ENCODE measurements at places on chromosomes 7 and 10.

- no peak for DNase-seq
These were observed 516.4 kb downstream of the RPS24 start for GRCh38 chr10:78550090-78550489.

GRCh38 chr7:133248901-133249300 lies 4.0 kb upstream of the EXOC4 start:
- DNase-seq, result no peak

- no peak for DNase-seq
These were observed 214.6 kb upstream of the PHF14 start for GRCh38 chr7:10759120-10759519.

DNA sequence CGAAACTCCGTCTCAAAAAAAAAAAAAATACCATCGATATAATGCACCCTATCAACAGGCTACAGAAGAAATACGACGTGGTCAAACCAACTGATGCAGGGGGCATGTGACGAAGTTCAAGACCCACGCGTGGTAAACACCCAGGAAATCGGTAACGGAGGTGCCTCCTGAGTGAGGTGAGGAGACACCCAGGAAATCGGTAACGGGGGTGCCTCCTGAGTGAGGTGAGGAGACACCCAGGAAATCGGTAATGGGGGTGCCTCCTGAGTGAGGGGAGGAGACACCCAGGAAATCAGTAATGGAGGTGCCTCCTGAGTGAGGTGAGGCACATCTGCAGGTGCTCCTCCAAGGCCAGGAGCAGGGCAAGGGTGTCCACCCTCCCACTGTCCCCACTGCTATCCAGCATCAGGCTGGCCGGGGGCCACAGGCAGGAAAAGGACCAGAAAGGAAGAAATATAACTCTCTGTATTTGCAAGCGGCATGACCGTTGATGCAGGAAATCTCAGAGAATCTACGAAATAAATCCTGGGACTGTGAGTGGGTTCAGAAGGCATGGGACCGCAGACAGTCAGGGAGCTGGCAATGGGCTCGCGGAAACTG lies 10.7 kb upstream of the GPR146 start:
- DNase-seq, result no peak

- DNase-seq, result no peak
These were observed 21.1 kb downstream of the UNC5B start for GRCh38 chr10:71233482-71233892.

GRCh38 chr10:59917922-59918321 lies 11.6 kb upstream of the CCDC6 start:
- DNase-seq, result no peak

DNA sequence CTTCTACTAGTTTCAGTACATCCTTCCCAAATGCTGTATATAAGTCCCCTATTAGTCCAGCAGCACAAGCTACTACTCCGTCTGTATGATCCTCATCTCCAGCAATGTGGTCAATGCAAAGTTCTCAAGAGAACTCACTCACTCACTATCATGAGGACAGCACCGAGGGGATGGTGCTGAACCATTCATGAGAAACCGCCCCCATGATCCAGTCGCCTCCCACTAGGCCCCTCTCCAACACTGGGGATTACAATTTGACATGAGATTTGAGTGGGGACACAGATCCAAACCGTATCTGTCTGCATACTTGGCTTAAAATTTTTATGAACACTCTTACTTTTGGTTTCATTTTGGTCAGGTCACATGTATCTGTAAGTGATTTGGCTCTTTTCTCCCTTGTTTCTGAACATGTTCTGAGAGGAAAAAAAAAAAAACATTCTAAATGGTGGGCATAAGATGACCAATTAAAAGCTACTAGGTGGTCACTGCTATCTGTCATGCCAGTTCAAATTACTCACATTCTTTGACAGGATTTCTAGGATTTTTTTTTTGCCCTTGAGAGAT lies 60.1 kb downstream of the ZNF783 start:
- no peak for DNase-seq

- no peak for DNase-seq
These were observed 4.4 kb upstream of the EN2 start for GRCh38 chr7:155453296-155454182.

- DNase-seq, result no peak
These were observed 7.1 kb downstream of the CPA5 start for GRCh38 chr7:130351791-130352090.

DNA sequence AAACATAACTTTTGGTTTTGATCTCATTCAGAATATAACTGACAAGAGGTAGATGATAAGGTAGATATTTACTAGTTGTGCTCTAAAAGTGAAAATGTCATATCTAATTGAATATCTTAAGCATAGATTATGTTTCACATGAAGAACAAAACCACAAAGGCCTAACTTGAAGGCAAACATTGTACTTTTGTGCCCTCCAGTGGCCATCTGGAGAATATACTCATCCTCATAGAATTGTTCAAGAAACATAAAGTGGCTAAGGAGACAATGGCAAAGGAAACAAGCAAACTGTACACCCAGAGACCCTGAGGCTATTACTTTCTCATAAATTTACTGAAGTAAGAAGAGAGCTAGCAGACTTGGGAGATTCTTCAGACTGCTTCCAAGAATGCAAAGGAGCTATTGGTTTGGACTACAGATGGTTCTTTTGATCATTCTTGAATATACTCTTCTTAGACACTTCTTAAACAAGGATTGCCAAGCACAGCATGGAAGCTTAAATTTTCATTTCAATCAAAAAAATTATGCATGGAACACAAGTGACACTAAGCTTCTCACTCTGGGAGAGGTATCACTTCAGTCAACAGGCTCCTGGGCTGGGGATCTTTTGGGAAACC lies 98.2 kb upstream of the DKK1 start:
- peak; percentile 43 for DNase-seq

DNA sequence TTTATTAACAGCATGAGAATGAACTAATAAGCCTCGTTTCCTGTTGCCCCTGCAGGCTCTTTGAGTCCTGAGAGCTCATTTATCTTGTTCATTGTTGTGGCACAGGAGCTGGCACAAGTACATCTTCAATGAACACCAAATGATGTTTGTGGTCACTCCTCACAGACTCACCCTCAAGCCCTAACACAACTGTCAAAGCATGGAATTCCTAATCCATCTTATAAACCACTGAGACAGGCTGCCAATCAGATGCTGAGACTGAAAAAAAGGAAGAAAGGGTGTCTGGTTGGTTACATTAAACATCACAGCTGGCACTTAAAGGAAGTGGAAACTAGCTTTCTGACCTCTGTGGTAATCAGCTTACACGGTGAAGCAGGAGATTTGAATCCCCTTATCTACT lies 7.7 kb upstream of the CCDC172 start:
- no peak for DNase-seq

DNA sequence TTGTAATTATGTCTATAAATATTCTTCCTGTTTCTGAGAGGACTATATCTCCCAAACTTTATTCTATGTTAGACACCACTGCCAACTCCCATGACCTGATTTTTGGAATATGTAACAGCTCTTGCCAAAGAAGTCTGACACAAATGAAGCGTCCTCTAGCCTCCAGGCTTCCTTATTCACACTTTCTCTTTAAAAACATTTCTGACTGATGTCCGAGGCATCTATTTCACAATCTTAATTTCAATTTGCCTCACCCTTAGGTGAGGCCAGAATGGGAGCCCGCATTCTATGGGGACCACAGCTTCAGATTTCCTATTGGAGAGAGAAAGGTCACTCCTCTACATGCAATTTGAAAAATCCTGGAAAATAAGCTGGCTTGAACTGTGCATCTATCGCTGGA lies 873.2 kb downstream of the GATA3 start:
- peak; percentile 8 for DNase-seq

GRCh38 chr10:72353028-72353964 lies 1.4 kb downstream of the DNAJB12 start:
- peak; percentile 38 for DNase-seq

DNA sequence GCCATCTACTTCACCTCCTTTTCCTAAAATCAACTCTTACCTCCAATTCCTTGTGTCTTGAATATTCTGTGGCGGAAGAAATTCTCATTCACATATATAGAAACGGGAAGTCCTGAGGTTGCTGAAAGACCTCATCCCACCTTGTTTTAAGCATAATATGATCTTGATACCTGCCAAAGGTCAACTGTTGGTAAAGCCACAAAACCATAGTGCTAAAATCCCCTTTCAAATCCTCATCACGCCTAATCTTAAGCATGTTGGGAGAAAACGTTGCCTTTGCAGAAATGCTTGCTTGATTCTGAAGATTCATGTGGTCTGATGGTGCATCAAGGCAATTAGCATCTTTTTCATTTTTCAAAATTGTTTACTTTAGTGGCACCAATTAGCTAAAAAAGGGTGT lies 8.5 kb downstream of the ANKRD22 start:
- no peak for DNase-seq

GRCh38 chr7:85520175-85520574 lies 333.3 kb upstream of the SEMA3D start:
- no peak for DNase-seq

- peak; percentile 49 for DNase-seq
These were observed 2.4 kb downstream of the SFMBT2 start for GRCh38 chr10:7408291-7409044.

- no peak for DNase-seq
These were observed 903 bp upstream of the KCNMA1 start for GRCh38 chr10:77638321-77639101.

DNA sequence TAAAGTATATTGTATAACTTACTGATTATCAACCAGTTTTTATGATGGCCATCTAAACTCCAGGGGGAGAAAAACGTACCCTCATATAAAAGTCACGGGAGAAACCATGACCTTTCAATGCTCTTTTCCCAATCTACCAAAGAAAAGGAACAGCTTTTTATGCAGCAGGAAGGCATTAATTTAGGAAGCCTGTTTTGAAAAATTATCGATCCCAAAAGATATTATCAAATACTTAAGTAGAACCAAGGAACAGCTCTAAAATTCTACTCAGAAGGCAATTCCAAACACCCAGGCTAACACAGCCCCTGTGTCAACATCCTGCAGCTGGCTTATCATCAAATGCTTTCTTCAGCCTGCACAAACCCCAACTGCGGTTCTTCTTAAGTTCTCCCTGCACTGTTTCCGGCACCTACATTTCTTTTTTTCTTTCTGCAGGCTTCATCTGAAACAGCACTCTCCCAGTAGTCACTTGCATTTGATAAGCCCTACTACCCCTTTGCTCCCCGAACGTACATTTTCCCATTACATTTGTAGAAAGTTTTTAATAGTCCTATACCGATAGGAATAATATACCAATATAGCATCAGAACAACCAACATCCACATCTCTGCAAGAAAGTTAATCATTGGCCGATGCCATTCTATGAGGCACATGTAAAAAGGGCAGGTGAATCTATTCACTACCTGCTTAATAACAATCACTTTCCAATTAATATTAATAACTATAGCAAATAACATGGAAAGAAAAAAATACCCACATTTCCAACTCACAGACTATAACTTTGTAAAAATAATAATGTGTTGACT lies 47.9 kb downstream of the PIP4K2A start:
- DNase-seq, result no peak

DNA sequence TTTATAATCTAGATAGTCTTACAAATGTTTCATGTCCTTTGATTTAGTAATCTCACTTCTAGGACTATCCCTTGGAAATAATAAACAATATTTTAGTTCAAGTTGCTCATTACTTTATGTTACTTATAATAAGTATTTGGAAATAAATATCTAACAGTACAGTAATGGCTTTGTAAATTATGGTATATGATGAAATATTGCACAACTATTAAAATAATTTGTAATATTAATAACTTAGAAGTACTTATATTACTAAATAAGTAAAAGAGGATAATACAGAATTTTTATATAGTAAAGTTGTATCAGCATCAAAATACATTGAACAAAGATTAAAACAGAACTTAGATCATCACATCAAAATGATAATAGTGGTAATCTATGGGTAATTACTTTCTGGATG lies 41.1 kb downstream of the SP4 start:
- no peak for DNase-seq
